ENCODE measurements at places on chromosomes 12 and 14.

- no peak for DNase-seq
Measured at GRCh38 chr12:109716092-109716479, 2.5 kb downstream of the FAM222A start.

GRCh38 chr14:67837011-67837624 lies 17.5 kb downstream of the RAD51B start:
- DNase-seq, result no peak

- DNase-seq, result no peak
Measured at GRCh38 chr12:17511369-17511768, 578.6 kb downstream of the RERGL start.

DNA sequence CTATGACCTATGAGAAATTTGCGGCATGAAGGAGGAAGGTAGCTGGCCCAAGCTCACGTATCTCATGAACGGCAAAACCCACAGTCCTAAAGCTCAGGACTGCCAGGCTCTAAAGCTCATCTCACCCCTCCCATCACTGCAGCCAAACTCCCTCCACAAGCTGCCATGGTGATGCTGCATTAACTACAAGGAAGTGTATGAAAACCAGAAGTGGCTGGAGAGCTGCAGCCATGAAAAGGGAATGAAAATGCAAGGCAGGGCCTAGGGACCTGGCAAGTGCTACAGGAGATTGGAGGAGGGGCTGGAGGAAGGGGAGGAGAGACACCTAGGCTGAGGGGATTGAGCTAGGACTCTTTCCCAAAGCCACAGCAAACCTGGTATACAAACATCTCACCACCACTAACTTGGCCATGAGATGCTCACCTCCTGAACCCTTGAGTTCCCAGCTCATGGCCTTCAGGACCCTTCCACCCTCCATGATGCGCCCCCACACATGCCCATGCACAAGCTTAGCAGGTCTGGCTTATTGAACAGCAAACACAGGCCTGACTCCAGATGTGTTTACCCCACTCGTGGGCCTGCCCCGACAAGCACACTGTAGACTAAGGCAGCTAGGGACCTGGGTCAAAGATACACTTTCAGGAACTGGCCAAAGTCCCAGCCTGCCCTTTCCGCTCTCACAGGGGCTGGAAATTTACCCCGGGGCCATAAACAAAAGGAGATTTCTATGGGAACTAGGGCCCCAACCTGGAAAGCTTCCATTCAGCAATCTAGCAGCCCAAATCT lies 42.0 kb downstream of the LTBP2 start:
- no peak for DNase-seq

DNA sequence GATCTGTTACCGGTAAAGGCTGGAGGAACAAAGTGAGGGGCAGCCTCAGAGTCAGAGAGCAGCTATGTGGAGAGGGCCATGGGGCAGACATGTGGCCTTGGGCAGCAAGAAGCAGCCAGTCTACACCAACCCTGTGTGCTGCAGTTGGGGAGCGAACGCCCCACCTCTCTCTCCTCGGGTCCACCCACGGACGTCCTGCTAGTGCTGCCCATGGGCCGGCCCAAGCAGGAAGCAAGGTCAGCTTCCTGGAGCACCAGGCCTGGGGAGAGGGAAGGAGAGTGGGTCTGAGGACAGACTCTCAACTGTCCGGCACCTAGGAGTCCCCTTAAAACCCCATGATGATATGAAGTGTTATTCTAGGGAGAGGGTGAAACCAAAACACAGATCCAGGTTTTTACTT lies 254.8 kb upstream of the FKBP4 start:
- DNase-seq, result no peak

DNA sequence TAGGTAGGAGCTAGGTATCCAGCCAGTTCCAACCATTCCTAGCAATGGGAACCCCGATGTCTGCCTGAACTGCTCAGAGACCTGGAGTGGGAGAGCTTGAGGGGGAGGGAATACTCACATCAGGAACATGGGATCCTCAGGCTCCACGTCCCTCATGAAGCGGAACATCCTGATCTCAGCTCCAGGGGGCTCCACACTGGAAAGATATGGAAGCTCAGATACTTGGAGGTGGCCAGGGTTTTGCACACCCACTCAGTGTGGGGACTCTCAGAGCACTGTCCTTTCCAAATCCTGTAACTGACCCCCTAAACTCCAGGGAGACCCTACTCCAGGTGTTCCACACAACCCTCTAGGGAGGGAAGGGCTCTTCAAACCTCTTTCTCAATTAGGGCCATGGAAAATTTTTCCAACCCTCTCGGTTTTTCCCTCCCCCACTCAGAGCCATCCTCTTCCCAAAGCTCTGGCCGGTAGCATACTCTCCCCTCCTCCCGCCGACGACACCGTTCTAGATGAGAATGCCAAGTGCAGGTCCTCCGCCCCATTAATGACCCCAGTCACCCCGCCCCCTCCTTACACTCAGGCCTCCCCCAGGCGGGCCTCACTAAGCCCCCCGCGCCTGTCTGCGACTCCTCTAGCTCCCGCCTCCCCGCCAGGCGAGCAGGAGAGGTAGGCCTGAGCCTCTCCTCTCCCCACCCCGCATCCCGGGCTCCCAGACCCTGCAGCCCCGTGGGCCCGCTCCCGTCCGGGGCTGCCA lies 597 bp downstream of the MLF2 start:
- DNase-seq, result no peak

- no peak for DNase-seq
Measured at GRCh38 chr14:52703225-52703624, 3.8 kb upstream of the PSMC6 start.

DNA sequence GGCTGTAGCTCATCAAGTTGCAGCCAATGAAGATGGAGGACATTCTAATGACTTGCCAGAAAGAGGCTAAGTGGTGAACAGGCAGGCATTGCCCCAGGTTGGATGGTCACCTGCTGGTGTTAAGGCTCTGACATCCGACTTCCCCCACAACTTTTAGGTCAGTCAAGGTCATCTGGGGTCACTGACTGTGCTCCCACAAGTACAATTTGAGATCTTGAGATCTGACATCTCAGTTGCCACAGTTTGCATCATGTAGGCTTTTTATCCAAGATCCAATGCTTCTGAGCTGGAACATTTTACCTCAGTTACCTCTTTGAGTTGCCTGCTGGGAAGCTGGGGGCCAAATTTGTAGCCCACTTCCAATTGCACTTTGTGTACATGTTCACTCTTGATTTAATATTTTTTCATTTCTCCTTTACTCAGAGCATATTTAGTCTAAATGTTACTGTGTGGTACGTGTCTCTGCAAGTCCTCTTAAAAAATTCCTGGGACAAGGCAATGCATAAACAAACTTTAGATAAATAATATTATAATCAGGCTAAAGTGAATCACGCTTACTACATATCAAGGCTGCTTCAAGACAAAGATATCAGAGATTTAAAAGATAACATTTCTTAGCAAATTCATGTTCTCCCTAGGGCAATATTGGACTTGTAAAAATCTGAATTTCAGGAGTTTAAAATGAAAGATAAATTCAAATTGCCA lies 61.4 kb downstream of the SEL1L start:
- DNase-seq, result no peak

DNA sequence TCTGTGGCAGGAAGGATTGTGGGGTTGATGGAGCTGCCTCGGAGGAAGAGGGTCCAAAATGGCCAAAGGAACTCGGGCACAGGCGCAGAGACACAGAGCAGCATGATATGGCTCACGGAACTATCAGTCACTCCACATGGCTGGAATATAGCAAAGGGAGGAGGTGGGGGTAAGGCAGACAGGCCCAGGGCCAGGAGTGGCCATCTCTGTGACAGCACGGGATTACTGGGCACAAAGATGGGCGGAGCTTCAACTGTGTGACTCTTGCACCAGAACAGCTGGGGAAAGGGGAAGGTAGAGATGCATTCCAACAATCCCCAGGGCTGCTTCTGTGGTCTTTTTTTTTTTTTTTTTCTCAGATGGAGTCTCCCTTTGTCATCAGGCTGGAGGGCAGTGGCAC lies 24.8 kb upstream of the EML1 start:
- no peak for DNase-seq

DNA sequence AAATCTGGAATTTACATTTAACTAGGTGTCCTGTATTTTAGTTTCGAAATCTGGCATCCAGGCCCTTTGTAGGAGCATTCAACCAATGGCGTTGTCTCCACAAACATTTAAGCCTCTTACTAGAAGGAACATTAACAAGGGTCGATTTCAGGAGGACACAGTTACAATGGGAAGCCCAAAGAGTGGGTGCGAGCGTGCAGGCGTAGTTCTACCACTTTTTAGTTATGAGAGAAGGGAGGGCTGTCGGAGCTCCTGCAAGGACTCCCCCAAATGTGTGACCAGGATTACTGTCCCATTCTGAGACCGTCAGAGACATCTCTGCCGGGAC lies 365 bp upstream of the ABHD4 start:
- DNase-seq, result no peak

GRCh38 chr12:85782711-85783110 lies 53.5 kb downstream of the RASSF9 start:
- DNase-seq, result no peak

DNA sequence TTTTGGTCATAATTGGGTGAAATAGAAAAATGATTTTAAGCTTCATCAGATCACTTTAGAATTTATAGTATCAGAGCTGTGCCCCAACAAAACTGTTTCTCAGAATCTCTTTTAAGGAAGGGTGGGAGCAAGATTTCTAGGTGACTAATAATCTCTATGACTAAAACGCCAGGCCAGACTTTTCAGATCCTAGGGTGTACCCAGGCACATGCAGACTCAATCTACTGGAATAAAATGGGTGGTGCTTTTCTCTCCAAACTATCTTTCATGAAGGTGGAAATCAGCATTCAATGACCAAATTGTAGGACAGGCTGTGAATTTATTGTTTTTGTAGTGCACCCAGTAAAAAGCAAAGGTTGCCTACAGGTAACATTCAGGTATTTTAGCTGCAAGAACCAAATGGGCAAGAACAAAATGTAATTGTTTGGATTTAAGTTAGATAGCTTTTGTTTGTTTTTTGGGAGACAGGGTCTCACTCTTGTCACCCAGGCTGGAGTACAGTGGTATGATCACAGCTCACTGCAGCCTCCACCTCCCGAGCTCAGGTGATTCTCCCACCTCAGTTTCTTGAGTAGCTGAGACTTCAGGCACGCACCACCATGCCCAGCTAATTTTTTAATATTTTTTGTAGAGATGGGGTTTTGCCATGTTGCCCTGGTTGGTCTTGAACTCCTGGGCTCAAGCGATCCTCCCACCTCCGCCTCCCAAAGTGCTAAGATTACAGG lies 49.5 kb downstream of the PPP2R5C start:
- DNase-seq, result no peak

- no peak for DNase-seq
Measured at GRCh38 chr12:68092976-68093375, 66.6 kb downstream of the IFNG start.

DNA sequence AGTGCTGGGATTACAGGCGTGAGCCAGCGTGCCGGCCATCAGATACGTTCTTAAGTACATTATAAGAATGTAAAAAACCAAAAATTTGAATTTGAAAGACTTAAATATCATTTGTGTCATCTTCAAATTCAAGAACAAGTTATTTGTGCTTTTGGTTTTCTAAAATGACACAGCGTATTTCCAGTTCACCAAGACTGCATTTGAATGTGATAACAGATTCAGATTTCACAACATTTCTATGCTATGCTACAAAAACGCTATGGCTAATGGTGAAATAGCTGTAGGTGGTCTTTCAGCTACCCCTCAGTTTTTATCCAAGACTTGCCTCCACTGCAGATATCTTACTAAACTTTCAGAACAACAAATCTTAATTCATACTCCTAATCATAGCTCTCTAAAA lies 46.7 kb downstream of the APPL2 start:
- no peak for DNase-seq

- DNase-seq, result no peak
Measured at GRCh38 chr12:15733136-15733535, 56.1 kb downstream of the EPS8 start.

DNA sequence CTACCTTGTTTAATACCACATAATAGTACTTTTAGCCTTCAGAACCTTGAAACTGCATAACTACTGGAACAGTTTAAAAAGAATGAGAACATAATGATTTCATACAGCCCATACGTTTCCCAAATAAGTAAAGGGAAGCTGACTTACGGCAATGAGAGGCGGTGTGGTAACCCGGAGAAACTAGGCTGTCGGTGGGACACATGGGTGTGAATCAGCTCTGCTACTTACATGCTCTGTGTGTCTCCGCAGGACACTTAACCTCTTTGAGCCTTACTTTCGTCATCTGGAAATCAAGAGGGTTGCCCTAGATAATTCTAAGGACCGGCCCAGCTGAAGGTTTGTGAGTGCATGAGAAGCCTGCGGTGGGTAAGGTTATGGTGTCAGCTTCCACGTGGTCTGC lies 49.3 kb upstream of the PLEKHG3 start:
- DNase-seq, result no peak

DNA sequence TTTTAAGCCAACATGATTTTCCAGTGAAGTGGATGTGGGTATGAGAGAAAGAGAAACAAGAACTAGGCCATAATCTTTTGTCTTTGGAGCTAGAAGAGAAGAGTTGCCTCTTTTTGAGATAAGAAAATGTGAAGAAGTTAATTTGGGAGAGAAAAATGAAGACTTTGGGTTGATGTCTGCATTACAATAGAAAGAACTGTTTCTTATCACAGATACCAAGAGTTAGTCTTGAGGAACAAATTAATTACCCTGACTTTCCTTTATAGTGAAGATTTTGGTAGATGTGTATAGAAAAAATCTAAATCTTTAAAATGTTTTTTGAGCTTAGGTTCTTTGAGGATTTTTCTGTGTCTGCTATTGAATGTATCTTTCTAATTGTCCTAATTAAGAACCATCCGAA lies 4.2 kb downstream of the A2M start:
- no peak for DNase-seq

DNA sequence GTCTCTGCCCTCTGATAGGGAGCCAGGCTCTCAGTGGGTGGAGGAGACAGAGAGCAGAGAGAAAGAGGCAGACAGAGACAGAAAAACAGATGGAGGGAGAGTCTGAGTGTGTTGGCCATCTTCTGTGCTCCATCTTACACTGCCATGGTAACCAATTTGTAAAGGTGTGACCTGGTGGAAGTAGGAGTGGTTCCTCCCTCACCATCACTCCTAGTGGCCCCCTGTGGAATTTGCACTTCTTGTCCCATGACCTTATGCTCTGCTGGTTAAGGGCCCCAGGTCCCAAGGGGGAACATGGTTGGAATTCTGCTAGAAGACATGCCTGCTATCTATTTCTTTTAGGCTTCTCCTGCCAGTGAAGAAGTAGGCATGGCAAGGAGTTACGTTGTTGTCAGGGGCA lies 376.7 kb upstream of the CCDC196 start:
- no peak for DNase-seq

Measured in H1 (cell line).